ENCODE measurements at places on chromosomes 12 and 14.

DNA sequence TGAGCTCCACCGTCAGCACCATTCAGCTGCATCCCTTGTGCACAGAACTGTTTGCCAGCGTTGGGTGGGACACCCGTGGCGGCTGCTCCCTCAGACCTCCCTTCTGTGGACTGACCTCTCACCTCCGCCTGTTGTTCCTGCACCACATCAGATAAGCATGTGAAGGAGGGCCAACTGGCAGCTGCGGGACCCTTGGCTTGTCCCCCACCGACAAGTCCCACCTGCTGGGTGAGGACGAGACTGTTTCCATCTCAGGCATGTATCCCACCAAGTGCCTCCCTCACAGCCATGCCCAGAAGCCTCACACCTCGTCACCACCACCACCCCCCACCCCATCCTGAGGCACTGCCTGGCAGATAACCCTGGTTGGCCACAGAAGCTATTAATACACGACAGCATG, 18.6 kb upstream of the TEAD4 start:
- DNase-seq = no peak

GRCh38 chr12:9922429-9922828, 9.7 kb downstream of the CLEC2A start:
- DNase-seq = no peak

GRCh38 chr12:21677622-21678277, 20.1 kb upstream of the LDHB start:
- no peak for DNase-seq

GRCh38 chr12:53160000-53160399, 20.5 kb upstream of the ZNF740 start:
- no peak for DNase-seq

GRCh38 chr12:80917651-80918050, 20.1 kb downstream of the LIN7A start:
- DNase-seq = no peak

GRCh38 chr12:47797441-47797840, 22.3 kb downstream of the HDAC7 start:
- DNase-seq = no peak

DNA sequence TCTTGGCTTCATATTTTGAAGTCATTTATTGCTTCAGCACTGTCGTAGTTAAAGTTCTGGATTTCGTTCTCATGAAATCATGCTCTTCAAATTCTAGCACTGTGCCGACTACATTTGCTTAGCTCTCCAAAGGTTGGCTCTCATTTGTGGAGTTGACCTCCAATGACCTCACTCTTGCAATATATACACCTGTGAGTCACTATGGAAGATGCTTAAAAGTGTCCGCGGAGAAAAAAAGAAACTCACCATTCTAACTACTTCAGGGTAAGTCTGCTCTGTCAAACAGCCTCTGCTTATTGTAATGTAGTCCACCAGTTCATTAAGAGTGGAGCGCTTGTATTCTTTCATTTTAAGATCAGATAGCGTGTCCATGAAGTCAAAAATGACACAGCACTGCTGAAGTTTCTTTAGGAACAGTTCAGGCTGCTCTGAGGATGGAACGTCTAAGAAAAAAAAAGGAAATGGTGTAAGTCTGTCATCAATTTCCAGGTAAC, 89.7 kb downstream of the PPP2R5E start:
- DNase-seq = no peak

- DNase-seq = no peak
Measured at GRCh38 chr12:132537049-132537448, 47.1 kb downstream of the FBRSL1 start.

- no peak for DNase-seq
Measured at GRCh38 chr12:3717283-3717898, 35.5 kb downstream of the CRACR2A start.

DNA sequence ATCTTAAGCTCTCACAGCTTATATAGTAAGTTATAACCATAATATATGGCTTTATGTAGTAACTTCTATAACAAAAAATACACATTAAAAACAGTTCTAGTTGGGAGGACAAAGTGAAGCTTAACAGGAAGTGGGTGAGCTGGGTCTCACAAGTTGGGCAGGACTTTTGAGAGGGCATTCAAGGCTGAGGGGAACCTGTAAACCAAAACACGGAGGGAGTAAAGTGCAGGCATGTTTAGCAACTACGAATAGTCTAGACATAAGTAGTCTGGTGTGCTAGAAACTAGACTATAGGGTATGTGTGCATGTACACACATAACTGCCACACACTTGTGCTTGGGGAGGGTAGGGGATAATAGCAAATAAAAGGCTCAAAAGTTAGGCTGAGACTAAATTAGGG, 14.2 kb upstream of the NEK9 start:
- no peak for DNase-seq

DNA sequence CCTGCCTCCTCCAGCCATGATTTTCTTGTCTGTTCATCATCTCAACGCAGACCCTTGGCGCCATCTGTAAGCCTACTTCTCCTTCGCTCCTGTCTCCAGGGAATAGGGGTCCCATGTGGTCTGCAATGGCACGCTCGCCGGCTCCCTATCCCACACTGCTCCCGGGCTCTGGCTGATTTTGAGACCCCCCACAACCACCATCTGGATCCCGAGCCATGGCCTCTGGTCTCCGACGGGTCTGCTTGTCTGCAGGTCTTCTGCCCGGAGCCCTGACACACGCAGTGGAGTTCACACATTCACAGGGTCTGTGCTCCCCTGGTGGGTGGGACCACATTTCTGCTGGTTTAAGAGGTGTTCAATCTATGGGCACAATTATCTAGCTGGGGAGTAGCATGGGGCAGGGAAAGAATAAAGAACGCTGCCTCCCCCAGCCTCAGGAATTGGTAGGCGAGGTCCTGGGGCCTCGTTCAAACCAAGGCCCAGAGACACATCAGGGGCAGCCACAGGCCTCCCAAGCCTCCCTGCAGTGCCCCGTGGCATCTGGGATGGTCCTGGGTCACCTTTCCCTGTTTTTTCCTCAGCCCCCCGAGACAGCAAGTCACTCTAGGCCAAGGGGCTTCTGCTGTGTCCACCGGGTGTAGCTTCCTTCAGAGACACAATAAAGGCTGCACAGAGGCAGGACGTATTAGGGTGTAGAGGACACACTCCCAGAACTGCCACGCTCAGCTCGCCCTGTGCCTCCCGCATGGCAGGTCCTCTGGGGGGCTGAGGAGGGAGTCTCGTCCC, 21.5 kb downstream of the FZD10 start:
- no peak for DNase-seq

GRCh38 chr12:109192358-109192757, 76.0 kb downstream of the ACACB start:
- no peak for DNase-seq

- peak; percentile 63 for DNase-seq
Measured at GRCh38 chr14:24080888-24081738, 9.8 kb downstream of the CPNE6 start.

Data from T-cell (primary cell).